ENCODE measurements at places on chromosomes 12 and 14. TPM values are rescaled to one million over a fixed set of nuclear protein-coding genes. Genes with fewer than 3 reads are reported as not detected.

GRCh38 chr12:104090685-104091084 lies 26.4 kb downstream of the HCFC2 start:
- no peak for DNase-seq

DNA sequence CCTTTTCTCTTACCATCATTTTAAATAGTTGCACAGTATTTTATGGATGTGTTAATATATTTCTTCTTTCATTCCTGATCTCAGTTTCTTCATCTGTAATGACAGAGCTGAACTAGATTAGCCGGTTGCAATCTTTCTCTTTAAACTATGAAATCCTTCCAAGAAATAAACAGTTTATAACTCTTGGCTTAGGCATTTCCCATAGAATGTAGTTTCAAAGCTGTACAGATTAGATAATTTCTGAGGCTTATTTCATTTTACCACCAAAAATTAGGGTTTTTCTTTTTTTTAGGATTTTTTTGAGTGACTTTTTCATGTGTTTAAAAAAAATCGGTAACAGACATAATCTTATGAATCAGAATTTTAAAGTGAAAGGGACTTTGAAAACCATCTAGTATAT lies 144.0 kb downstream of the RAD51B start:
- no peak for DNase-seq

- no peak for DNase-seq
Measured at GRCh38 chr12:85273381-85274314, 6.4 kb upstream of the ALX1 start.

LRTM2 gene
- total RNA-seq: not detected

SRGAP1 gene
- 20.3 TPM for total RNA-seq

DNA sequence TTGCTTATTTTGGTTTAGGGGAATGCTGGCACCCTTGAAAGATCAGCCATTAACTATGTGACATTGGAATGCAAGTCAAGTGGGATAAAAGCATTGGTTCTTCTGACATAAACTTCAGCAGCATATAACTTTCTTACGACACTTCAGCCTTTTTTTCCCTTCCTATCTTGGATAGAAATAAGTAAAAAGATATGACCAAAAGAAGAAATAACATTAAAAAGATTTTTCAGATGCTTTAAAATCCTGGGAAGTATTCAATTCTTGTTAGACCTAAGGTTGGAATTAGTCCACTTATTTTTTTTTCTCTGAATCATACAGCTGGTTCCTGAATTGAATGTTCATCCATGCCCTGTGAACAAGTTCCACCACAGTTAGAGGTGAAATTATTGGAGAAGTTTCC lies 85.6 kb upstream of the TSPAN8 start:
- no peak for DNase-seq

DNA sequence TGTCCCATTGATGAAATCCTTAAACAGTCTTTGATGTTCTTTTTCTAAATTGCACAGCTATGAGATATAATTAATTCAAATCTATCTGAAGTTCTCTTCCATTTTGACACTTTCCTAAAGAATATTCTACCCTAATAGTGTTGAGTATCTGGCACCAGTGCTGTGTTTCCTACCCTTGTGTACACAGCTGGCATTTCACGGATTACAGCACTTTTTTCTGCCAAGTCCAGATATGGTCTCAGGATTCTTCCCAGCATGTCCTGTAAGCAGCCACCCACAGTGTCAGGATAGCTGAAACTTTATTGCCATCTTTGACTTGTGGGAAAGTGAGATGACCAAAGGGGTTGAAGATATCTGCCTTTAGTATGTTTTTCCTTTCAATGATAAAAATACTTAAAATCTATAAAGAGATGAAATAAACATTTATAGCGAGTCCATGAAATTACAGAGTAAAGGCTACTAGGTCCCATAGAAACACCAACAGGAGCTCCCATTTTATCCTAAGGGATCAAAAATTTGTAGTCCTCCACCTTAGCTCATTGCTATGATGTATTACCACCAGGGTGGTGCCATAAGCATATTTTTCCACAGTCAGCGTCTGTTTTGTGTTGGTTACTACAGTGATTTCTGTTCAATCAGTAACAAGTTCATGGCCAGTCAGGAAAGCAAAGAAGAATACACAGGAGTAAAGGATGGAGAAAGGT lies 96.7 kb downstream of the TRHDE start:
- no peak for DNase-seq

ST8SIA1 gene
- total RNA-seq: 11.1 TPM

DNA sequence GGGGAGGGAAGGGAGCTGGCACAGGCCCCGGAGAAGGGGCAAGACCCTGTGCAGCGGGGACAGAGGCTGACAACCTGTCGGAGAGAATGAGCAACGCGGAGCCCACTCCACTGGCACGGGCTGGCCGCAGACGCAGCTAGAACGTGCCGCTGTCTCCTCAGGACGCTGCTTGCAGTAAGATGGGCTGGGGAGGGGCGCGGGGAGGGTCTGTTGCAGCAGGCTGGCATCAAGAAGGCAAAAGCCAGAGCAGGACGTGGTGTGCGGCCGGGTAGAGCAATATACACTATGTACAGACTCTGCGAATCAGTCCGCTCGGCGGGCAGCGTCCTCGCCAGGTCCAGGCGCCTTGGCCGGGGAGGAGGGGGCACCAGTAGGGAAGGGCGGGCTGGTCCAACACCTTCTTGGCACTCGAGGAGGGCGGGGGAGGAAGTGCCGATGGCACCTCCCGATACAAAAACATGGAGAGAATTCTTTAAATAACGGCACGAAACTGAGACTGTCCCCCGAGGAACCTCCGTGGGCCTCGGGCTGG lies 19.8 kb downstream of the RAB35 start:
- DNase-seq: no peak

DNA sequence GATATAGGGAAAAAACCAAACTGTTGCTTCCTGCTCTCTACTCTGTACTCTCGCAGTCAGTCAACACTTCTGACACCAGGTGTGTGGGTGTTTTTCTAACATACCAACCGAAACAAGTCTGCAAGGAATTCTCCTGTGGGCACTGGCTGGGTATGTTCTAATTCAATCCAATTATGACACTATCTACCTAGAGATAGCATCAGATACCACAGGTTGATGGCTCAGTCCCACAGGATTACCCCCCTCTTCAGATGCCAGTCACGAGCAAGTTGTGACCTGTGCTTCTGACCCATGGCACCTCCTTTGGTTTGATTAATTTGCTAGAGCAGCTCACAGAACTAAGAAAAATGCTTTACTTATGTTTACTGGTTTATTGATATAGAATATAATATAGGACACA lies 78.3 kb downstream of the DYRK2 start:
- no peak for DNase-seq

SERPINA12 gene
- total RNA-seq: not detected

RNU4-1 gene
- total RNA-seq: under 0.01 TPM

- no peak for DNase-seq
Measured at GRCh38 chr12:2288471-2288870, 235.7 kb downstream of the CACNA1C start.

C12orf60 gene
- total RNA-seq: 2.3 TPM

TRPV4 gene
- 0.64 TPM for total RNA-seq

- no peak for DNase-seq
Measured at GRCh38 chr12:23361971-23362370, 587.5 kb downstream of the SOX5 start.
